Airway epithelial cell (primary cell): ENCODE measurements at places on chromosomes 2 and 18. TPM values are rescaled to one million over a fixed set of nuclear protein-coding genes. Genes with fewer than 3 reads are reported as not detected.

Gene ANKRD29
- total RNA-seq = 4.0 and 13.9 TPM in 2 replicates

Gene ZNF385B
- total RNA-seq = not detected in 2 replicates

Gene VWA3B
- not detected in 2 replicates for total RNA-seq

Gene DNAH6
- 0.05 and 0.63 TPM in 2 replicates for total RNA-seq

Gene UGT1A1
- total RNA-seq = 0.28 and 1.2 TPM in 2 replicates

Gene SCN9A
- 0.42 and 0.71 TPM in 2 replicates for total RNA-seq

Gene PDCD1
- not detected in 2 replicates for total RNA-seq

Gene TEKT4
- not detected in 2 replicates for total RNA-seq

Gene DIPK1C
- not detected in 2 replicates for total RNA-seq

Gene PNO1
- total RNA-seq = 19.8 and 20.3 TPM in 2 replicates

Gene REG1B
- total RNA-seq = not detected in 2 replicates

Gene SAG
- not detected in 2 replicates for total RNA-seq

Gene AMER3
- not detected in 2 replicates for total RNA-seq
